ENCODE measurements at places on chromosomes 2 and 18.

- no peak for DNase-seq
Measured at GRCh38 chr2:241133436-241133820, 15.8 kb downstream of the PASK start.

GRCh38 chr2:190302052-190302451 is 17.6 kb downstream of the HIBCH start:
- no peak for DNase-seq

DNA sequence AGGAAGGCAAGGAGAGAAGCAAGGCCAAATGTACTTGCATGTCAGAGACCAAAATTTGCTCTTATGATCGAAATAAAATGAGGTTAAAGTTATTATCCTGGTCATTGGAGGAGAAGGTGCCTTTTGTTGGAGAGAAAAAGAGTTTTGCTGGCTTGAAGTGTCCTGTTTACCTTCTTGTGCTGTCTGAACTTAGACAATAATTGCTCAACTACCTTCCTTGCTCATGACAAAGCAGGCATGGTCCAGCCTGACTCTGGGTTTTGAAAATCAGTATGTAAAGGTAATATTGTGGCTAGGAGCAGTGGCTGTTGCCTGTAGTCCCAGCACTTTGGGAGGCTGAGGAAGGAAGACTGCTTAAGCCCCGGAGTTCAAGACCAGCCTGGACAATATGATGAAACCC is 89.1 kb downstream of the MEIS1 start:
- DNase-seq = no peak

- DNase-seq = no peak
Measured at GRCh38 chr2:232668805-232669444, 28.2 kb upstream of the GIGYF2 start.

GRCh38 chr2:240919161-240919781 is 13.1 kb downstream of the CROCC2 start:
- no peak for DNase-seq

DNA sequence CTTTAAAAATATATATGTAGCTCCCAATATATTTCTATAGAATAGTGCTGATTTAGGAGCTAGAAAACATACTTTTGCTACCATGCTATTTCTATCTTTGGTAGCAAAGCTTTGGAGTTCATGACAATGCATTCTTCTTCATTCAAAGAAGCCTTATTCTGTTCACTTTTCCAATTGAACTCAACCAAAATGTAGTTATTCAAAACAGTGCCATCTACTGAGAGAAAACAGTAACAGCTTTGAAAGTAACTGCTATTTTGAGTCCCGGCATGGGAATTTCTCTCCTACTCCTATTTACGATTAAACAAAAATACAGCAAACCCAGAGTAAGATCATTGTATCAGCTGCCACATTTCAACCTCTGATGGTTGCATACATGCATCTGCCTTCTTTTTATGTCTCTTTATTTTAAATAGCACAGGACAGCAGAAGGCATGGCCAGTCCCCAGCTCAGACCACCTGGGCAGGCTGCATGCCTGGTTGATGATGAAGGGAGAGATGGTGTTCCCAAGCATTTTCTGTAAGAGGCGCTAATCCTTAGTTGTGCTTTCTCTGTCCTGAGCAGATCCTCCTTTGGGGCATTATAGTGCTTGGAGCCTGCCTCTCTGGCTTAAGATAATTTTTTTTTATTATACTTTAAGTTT is 69.7 kb upstream of the SULT1C3 start:
- no peak for DNase-seq

All from GM18507 (cell line).